ENCODE measurements at places on chromosomes 2 and 18.

GRCh38 chr18:38872342-38872741 lies 1306.7 kb upstream of the CELF4 start:
- no peak for DNase-seq

- DNase-seq: no peak
Observed at GRCh38 chr2:205948883-205949282, 137.1 kb downstream of the INO80D start.

GRCh38 chr2:100234141-100234540 lies 88.2 kb downstream of the LONRF2 start:
- DNase-seq: peak; percentile 31

GRCh38 chr2:60549238-60549927 lies 4.1 kb downstream of the BCL11A start:
- no peak for DNase-seq

GRCh38 chr18:59671551-59671950 lies 25.7 kb downstream of the CCBE1 start:
- no peak for DNase-seq

DNA sequence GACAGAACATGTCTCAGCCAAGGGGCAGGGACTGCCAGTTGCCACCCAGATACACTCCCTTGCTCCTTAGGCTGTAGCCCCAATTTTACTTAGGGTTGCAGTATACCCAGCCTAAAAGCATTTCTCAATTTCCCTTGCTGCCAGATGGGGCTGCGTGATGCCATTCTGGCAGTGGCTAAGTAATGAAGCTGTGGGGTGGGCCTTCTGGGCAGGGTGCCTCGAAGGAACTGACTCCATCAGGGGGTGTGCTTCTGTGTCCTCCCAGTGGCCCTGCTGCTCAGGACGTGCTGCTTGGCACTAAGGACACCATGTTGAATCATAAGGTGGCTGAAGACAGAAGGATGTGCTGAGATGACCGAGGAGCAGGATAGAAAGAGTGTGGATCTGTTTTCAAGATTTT lies 74.2 kb downstream of the VWA3B start:
- no peak for DNase-seq

DNA sequence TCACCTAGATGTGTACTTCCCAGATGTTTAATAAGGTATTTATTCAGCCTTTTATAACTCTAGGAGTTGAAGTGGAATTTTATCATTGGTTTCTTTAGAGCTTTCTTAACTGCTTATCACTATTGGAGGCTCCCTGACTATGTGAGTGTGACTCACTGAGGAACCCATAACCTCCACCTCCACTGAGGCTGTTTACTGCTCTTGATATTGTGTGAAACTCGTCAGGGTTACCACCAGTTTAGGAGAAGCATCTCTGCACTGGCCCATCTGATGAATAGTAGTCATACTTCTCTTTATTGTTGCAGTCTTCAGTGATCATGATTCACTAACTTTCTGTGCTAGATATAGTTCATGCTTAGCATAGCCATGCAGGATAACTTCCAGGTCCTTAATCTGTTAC lies 79.6 kb upstream of the UBXN4 start:
- peak; percentile 6 for DNase-seq

DNA sequence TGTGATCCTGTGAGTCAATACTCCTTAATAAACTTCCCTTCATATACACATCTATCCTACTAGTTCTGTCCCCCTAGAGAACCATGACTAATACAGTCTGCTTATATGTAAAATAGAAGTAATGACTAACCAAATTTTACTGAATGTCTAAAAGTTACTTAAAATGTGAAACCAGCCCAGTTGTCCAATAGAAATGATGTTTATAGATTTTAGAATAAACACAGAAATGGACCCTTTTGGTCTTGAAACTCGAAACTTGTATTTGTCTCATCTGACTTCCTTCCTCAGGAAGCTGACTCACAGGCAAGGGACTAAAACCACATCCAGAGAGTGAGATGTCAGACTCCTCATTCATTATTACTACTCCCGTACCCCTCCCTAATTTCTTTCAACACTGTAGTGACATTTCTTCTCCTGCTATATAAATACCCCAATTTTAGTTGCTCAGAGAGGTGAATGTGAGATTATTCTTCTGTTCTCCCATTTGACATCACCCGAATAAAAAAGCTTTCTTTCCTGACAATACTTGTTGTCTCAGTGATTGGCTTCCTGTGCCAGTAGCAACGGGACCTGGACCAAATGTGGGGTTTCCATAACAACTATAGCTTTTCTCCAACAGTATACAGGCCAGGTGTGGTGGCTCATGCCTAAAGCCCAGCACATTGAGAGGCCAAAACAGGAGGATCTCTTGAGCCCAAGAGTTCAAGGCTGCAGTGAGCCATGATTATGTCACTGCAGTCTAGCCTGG lies 486.0 kb downstream of the ERBB4 start:
- no peak for DNase-seq

DNA sequence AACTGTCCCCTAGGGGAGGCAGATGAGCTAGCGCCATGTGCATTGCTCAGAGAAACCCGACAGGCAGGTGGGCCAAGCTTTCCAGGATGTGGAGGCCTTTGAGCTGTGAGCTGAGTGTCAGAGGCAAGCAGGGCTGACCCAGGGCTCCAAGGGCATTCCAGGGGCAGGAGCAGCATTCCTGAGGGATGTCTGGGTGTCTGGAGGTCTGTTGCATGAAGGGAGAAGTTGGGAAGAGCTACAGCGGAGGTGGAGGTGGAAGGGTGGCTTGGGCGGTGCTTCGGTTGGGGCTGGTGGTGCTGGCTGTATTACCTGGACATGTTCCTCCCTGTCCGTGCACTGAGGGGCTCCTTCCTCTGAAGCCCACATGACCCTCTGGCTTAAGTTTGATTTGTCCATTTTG lies 102.8 kb downstream of the RNF144A start:
- no peak for DNase-seq

GRCh38 chr2:43714164-43714563 lies 37.9 kb upstream of the C1GALT1C1L start:
- DNase-seq: peak; percentile 32

- no peak for DNase-seq
Observed at GRCh38 chr2:3575534-3576262, 638 bp downstream of the RPS7 start.

GRCh38 chr2:145323512-145323911 lies 803.6 kb upstream of the ZEB2 start:
- DNase-seq: peak; percentile 11

- DNase-seq: no peak
Observed at GRCh38 chr2:230984393-230985220, 11.3 kb upstream of the SPATA3 start.

DNA sequence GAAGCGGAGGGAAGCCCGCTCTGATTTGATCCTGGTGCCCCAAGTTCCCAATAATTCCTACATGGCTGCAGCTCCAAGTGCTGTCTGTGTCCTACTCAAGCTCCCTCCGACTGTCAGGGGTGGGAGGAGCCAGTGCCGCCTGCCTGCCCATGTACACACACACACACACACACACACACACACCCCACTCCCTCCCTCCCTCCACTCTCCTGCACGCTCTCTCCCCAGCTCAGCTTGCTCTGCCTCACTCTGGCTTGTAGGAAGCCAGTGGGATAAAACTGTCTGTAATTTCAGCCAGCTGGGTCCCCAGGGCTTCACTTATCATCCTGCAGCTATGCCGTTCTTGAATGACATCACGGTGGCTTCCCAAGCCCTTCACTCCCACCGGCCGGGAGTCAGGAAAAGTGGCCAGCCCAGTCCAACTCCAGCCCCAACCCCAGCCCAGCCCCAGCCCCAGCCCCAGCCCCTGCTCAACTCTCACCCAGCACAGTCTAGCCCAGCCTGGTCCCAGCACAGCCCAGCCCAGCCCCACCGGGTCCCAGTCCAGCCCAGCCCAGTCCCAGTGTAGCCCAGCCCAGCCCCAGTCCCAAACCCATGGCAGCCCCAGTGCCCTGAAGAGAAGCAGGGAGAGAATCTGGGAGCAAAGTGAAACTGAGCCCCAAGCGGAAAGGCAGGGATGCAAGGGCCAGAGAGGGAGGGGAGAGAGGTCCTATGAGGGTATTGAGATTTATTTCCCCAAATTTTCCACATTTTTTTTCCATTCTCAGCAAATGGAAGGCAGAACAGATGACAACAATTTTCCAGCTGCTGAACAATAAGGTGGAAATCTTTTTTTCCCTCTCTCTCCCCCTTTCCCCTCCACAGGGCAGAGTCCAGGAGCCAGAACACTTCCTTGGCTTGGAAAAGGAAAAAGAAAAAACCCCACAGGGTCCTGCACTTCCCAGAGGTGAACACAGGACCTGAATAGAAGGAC lies 144.0 kb downstream of the TNS1 start:
- peak; percentile 96 for DNase-seq

DNA sequence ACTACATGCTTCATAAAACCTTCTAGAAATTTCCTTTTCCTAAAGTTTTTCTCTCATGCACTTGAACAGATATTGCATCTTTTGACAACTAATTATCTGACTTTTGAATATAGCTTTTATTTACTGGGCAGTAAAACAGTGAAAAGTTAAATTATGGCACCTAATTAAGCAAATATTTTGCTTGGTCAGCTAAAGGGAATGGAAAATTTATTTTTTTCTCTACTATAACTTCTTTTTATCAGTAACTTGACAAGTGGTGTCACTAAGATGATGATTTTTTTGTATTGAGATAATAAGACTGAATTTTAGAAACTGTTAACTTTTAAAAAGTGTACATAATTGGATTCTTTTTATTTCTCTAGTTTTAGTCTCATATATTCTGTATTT lies 351.6 kb downstream of the PIK3C3 start:
- DNase-seq: no peak

DNA sequence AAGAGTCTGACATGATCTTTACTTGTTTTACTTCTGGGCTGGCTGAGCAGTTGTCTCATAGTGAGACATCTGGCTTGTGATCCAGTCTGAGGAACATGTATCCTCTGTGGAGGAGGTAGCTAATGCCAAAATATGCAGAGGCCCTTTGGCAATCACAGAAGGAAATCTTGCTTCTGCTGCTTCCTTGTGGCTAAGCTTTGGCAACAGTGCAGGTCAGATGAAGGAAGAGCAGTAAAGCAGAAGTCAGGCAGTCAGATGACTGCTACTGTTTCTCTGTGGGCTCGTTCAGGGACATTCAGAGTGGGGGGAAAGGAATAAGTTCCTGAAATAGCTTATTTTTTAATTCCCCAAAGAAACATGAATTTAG lies 22.3 kb downstream of the DOK1 start:
- DNase-seq: peak; percentile 94

DNA sequence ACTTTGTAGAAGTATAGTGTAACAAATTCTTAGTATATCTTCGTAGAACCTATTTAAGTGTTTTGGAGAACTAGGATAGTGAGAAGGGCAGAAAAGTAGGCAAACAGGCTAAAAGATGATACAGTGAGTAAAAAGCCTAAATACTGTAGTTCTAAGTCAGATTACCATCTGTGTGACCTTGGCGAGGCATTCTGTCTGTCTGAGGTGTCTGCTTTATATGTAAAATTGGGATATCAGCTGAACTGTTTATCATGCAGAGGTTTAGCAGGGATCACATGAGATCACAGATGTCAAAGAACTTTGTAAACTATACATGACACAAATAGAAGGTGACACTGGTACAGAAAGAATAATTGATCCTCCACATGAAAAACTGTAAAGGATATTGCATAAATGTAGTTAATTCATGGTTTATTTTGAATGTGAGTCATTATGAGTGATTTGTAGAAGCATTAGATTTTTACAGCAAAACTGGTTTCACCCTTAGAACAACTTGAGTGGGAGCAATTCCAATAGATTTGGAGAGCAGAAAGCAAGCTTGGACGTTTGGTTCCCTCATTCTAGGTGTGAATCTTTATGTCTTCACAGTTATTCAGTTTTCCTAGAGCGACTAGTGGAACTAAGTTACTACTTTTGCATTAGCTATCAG lies 41.9 kb downstream of the TAF1B start:
- DNase-seq: no peak

DNA sequence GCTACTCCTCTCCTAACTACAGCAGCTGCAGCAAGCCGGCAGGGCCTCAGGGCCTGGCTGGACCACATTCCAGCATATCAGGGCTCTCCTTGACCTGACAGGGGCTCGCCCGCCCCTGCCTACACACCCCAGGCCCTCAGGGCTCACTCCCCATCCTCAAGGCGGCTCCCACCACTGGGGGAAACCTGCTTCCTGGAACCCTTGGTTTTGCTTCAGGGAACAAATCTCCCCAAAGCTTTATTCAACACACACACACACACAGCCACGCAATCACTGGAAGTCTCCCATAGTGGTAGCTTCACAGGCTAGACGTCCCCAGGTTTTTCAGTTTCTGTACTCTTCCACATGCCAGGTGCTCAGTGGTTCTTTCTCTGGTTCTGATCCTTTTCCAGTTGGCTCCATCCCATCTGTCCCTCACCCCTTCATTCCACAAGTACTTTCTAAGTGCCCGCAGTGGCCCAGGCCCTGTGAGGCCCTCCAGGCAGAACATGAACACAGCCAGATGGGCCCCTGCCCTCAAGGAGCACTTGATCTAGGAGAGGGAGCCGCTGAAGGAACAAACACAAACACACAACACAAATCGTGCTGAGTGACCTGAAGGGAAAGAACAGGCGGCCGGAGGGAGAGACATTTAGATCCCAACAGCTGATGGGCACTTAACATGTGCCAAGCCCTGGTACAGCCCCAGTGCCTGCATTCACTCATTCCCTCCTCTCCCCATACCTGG lies 51.1 kb downstream of the TNS1 start:
- no peak for DNase-seq

GRCh38 chr2:226183550-226183949 lies 616.1 kb downstream of the IRS1 start:
- no peak for DNase-seq

DNA sequence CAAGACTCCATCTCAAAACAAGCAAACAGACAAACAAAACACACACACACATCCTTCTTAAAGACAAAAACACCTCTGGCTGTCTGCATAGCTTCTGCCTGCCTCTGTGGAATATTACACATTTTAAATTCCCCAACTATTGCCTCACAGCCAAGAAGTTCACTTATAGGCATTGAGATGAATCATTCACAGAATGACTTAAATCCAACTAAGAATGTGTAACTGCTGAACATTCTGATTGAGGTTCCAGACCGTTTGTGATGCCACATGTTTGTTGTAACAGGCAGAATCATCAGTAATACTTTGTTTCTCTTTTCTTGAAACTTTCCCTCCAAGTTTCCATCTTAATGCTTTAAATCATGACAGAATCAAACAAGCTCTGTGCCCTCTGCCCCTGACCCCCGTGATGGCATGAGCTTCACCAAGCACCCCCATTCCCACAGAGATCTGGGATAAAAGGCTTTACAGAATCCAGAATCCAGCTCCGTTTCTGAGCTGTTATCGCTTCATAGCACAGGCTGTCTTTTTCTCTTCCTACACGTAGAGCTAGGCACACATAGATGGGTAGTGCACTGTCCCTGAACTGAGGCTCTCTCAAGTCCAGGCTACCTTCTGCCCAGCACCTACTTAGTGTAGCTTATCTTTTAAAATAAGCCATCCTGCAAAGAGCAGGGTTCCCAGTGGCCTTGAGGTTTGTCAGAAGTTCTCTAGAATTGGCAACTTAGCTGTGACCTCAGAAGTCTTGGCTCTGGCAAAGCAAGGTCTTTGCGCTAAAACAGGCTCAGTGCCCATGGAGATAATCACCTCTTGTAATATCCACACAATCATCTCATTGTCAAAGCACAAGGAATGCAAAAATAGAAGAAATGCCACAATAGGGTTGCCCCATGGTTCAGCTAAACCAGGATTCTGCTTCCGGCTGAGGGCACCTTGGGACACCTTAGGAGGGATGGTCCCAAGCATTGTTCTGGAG lies 32.9 kb downstream of the EPAS1 start:
- DNase-seq: peak; percentile 90

All from GM04503 (cell line).